Epithelial cell of prostate (primary cell): ENCODE measurements at places on chromosomes 3 and 15.

- no peak for DNase-seq
Measured at GRCh38 chr3:19881036-19881435, 53.0 kb downstream of the EFHB start.

DNA sequence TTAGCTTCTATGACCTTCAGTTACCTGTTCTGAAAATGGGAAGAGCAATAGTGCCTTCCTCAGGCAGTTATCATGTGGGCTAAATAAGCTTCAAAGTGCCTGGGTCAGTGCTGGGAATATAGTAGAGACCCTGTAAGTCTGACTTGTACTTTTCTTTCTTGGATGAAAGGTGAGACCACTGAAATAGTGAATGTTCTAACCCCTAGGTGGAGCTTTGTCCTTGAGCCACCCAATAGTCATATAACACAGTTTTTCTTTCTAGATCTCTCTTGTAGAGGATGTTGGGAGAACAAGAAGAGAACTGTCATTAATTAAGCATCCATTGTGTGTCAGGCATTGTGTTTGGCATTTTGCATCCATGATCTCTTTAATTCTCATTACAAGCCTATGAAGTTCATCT, 13.0 kb upstream of the BFSP2 start:
- DNase-seq = no peak

GRCh38 chr3:155704061-155704460, 40.8 kb downstream of the PLCH1 start:
- DNase-seq = no peak

DNA sequence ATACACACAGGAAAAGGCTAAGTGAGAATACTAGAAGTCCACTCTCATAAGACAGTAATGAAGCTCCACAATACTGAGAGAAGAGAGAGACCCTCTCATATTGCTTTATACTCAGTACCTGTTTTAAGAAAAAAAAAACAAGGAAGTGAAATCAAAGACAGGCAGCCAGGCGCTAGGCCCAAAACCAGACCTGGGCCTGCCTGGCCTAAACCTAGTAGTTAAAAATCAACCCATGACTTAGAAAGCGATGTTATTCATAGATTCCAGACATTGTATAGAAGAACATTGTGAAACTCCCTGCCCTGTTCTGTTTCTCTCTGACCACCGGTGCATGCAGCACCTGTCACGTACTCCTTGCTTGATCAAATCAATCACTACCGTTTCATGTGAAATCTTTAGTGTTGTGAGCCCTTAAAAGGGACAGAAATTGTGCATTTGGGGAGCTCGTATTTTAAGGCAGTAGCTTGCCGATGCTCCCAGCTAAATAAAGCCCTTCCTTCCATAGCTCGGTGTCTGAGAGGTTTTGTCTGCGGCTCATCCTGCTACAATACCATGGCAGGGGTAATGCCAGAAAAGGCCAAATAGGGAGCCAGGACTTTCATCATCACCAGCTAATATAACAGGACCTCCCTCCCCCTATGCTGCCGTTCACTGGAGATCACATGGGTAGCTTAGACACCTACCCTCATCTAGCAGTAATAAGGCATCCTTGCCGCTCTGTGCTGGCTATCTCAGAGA, 1294.1 kb downstream of the NSUN3 start:
- DNase-seq = no peak

DNA sequence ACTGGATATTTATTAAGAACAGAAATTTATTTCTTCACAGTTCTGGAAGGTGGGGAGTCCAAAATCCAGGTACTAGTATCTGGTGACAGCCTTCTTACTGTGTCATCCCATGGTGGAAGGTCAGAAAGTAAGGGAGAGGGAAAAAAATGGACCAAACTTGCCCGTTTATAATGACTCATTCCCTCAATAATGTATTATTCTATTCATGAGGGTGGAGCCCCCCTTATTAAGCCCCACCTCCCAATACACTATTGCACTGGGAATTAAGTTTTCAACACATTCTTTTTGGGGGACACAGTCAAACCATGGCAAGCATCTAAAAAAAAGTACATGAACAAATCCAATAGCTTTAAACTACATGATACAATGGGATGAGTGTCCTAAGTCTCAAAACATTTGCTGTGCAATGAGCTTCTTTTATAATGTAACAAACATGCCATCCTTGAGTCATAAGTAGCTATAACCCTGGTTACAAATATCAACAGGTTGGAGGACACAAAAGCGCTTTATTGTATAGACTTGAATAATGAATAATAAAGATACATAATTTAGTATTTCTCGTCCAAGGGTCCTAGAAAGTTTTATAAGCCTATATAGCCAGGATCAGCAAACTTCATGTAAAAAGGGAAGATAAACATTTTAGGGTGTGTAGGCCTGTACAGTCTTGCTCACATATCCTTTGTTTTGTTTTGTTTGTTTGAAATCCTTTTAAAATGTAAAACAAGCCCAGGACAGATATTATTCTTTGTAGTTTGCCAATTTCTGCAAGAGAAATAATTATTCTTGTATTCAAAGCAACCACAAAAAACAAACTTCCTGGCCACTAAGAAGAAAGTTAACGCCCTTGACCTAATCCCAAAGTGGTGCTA, 160.6 kb upstream of the RAP2B start:
- DNase-seq = peak; percentile 18

DNA sequence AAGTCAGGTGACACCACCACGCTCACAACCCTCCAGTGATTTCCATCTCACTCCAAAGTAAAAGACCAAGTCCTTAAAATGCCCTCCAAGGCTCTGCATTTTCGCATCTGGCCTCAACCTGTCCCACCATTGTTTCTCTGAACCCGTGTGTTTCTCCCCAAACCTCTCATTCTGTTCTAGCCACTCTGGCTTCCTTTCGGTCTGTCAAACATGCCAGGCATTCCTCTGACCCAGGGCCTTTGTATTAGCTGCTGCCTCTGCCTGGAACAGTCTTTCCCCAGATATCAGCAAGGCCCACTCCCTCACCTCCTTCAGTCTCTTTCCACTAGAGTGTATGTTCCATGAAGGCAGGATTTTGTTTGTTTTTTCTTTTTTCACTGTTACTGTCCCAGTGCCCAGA, 16.0 kb downstream of the MAP2K5 start:
- no peak for DNase-seq

DNA sequence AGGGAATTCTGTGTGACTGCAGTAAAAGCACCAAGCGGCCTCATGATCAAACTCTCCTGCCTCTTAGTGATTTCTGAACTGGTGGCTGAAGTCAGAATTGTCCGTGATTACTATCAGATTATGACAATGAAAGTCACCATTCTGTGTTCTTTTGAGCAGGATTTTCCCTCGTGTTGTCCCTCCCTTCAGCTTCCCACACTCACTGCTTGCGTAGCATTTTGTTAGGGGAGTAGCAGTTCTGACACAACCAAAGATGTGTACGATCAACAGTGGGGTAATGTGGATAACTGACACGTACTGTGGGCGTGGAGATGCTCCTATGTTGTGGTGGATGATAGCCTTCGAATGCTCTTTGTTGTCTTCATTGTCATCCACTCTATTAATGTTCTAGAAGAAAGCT, 67.8 kb upstream of the ICE2 start:
- no peak for DNase-seq

DNA sequence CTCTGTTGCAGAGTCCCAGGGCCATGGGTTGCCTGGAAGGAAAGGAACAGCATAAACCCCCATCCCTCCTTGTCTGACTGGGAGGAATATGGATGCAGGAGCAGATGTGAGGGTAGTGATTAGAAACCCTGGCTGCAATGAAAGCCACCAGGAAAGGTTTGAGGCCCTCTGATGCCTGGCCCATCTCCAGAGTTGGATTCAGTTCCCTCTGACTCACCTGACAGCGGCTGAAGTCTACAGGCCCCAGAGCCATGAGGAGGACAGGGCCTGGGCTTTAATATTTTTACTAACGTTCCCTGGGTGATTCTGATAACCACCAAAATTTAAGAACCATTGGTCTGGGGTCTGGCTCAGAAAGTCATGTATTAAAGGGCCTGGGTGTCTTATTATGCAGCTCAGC, 214.0 kb downstream of the EPHB1 start:
- DNase-seq = no peak

DNA sequence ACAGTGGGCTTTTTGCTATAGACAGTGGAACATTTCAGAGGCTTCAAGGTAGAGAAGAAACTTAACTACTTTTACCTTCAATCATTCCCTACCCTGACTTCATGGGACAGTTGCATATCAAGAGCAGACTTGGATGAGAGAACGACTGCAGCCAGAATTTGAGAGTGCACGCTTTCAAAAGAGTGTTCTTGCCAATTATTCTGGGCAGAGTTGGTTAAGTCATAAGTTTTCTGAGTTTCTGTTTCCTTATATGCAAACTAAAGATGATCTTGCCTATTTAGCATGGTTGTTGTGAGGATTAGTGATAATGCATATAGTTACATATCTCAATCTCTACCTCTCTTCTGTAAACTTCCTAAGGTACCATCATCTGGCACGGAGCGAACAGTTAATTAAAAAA, 7.6 kb downstream of the SLC9A9 start:
- no peak for DNase-seq

DNA sequence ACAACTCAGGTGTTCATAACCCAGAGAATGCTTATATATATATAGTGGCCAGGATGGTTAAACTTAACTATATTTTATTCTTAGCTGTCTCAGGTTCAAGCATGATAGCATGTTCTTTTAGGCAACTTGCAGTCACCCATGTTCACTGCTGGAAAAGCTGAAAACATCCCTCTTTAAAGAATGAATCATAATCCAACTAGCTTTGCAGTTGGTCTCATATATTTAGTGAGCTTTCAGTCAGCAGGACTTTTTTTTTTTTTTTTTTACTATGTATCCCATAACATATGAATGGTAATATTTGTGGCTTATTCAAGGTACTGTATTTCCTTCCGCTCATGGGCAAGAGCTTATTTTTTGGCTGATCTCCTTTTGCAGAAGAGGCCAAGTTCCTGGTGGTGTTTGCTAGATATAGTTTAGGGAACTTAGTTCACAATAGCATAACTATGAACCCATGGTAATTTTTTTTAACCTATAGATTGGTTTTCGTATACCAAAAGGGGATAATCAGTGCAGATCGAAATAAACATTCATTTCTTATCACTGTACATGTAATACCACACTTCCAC, 77.6 kb downstream of the CMSS1 start:
- no peak for DNase-seq

GRCh38 chr3:81765400-81765799, 4.0 kb upstream of the GBE1 start:
- DNase-seq = no peak

DNA sequence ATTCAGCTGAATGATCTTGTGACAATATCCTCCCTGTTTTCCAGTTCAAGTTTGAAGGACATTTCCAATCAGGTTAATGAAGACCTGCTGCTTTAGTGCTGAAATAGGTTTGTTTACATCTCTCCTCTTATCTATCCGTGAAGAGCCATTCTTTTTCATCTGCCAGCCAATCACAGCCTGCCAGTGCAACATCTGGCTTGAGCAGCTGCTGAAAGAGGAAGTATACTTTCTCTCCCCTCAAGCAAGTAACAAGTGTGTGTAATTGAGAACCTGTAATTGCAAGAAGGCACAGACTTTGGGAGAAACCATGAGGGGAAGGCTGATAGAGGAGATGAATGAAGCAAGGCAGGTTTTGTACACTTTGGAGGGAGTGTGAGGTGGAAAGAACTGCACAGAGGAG, 404.3 kb downstream of the AGBL1 start:
- no peak for DNase-seq

- no peak for DNase-seq
Measured at GRCh38 chr3:181917027-181917426, 205.3 kb downstream of the SOX2 start.

DNA sequence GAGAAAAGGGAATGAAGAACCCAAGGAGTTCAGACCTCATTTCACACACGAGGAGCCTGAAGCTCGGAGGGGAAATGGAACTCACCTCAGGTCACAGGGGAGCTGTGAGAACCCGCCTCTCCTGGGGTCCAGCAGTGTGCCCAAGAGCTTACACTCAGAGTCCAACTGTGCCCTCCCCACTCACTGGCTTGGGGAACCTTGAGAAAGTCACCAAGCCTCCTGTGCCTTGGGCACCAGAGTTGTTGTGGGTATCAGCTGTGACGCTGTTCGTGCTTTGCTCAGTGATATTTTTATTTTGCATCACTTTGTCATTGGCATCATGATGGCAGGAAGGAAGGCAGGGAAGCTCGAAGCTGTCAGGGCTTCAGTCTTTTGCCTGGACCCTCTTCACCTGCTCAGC, 83.4 kb downstream of the TLE3 start:
- DNase-seq = no peak

DNA sequence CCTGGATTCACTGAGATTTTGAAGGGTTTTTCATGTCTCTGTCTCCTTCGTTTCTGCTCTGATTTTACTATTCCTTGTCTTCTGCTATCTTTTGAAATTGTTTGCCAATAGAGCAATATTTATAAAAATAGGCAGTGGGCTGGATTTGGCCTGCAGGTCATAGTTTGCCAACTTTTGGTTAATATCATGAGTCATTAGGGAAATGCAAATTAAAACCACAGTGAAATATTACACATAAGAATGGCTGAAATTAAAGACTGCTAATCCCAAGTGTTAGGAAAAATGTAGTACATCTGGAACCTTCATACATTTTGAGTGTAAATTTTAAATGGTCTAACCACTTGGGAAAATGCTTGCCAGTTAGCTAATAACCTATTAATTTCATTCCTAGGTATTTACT, 56.3 kb downstream of the ABI3BP start:
- DNase-seq = no peak

- DNase-seq = no peak
Measured at GRCh38 chr15:74768771-74769342, 13.0 kb upstream of the CSK start.

GRCh38 chr3:100060685-100061484, 53.4 kb downstream of the FILIP1L start:
- DNase-seq = no peak

DNA sequence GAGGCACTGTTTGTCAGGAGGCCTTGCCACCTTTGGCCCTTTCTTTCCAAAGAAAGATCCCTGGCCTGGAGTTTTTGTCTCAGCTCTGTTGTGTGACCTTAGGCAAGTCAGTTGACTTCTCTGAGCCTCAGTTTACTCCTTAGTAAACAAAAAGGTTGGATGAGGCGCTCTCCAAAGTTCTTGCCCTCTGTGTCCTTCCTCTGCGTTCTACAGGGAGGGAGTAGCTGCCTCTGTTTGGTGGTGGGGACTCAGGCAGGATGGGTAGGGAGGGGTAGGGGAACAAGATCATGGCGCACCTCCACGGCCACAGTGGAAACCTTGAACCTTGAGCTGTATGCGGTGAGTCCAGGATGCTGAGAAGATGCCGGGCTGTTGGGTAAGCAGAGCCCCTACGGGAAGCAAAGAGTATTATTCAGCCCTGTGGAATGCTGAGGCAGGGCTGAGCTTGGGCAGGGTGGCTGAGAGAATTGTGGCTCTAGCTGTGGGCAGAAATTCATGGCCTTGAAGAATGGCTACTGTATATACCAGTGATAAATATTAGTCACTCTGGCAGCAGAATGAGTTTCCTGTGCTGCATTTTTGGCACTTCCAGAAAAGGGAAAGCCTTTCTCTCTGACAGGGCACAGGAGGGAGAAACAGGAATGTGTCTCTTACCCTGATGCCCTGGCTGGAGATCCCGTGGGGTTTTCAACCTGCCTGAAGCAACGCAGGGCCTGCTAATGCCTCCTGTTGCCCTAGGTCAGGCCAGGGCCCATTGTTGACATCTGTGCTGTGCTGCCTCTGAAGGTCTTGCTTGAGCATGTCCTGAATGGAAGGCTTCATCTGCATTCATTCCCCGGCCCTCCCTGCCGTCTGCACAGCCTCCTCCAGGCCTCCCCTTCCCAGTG, 39.9 kb downstream of the SMAD3 start:
- DNase-seq = peak; percentile 91
